Memory B cell (primary cell): ENCODE measurements at places on chromosomes 6 and 20.
A peak's percentile ranks its signal among the peaks of the same experiment; 100 is the strongest.

DNA sequence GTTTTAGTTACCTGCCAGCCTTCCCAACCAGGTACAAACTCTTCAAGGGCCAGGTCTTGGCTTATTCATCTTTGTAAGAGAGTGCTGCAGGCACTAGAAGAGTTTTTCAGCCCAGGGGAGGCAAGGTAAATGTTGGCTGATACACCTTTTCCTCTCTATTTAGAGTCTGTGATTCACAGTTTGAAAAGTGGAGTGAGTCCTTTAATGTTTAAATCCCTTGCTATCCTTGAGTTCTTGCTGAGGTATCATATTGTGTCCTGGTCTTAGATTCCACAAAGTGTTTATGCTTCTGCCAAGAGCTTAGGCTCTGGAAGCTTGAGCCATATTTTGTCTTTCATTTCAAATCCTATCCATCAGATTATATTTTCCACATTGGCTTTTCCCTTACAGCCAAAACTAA lies 52.8 kb upstream of the CITED2 start:
- no peak for DNase-seq

DNA sequence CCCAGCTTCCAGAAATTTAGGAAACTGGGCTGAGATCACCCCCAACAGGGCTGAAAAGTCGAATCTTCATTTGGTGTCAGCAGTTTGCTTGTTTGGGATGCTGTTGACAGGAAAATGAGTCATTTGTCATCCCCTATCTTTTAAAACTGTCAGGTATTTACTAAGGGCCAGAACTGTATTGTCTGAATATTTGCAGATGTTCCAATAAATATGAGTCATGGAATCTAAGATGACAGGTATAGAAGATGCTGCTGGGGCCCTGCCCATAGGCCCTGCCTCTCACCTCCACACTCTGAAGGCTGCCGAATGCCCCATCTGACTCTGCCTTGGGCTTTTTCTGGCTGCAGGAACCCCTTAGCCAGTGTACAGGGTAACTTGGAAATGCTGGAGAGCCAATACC lies 3.9 kb downstream of the ETV7 start:
- DNase-seq = no peak

DNA sequence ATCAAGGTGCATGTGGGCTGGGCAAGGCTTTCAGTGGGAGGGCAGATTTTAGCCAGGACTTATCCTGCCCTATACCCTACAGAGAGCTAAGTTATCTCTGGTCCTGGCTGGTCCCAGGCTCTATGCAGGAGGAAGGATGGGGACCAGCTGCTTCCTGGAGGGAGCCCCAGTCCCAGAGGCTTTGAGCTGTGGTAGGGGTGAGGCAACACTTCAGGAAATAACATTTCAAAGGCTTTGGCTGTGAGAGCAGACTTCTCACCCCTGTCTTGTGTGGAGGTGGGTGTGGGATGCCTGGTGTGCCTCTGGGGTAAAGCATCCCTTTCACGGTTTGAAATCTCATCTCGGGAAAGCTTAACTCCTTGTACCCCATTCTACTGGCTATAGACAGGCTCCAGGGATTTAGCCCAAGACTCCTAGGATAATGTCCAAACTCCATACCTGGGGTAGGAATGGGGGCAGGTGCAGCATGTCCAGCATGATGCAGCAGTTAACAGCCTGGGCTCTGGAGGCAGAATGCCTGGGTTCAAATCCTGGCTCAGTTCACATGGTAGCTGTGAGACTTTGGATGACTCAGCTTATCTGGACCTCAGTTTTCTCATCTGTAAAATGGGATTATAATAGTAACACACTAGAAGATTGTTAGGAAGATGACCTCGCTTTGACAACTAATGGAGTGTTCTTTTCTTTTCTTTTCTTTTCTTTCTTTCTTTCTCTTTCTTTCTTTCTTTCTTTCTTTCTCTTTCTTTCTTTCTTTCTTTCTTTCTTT lies 27.5 kb upstream of the SIRPA start:
- no peak for DNase-seq

GRCh38 chr20:60009826-60010616 lies 51.8 kb downstream of the CDH26 start:
- DNase-seq = no peak

DNA sequence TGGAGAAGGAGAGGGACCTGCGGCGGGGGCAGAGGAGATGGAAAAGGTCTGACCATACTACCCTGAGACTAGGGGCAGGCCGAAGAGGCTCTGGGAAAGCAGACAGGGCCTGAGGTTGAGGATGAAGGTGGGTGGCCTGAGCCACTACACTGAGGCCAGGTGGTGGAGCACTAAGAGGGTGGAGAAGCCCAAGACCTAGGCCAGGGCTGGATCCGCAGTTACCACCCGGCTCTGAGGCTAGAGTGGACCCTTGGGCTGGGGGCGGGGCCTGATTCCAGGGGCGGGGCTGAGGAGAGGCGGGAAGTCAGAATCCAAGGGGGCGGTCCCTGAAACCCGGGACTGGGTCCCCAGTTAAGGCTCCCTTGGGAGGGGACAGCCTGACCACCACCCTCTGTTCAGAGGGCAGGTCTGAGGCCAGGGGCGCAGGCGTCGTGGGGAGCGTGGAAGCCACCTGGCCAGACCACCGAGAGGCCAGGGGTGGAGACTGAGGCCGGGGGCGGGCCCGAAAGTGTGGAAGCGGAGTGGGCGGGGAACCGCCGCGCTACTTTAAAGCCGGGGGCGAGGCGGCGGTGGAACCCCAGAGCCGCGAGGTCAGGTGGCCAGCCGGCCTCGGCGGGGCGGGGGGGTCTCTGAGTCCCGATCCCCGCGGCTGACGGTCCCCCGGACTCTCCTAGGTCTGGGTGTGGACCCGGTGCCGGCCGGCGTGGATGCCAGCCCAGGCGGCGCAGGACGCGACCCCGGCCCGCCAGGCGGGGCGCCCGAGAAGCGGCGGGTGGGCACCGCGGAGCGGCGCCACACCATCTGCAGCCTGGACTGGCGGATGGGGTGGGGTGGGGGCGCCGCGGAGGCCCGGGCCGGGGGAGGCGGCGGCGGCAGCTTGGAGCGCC lies 8.3 kb downstream of the CCM2L start:
- peak; percentile 18 for DNase-seq

- DNase-seq = no peak
Observed at GRCh38 chr6:18515767-18516166, 128.6 kb downstream of the RNF144B start.

DNA sequence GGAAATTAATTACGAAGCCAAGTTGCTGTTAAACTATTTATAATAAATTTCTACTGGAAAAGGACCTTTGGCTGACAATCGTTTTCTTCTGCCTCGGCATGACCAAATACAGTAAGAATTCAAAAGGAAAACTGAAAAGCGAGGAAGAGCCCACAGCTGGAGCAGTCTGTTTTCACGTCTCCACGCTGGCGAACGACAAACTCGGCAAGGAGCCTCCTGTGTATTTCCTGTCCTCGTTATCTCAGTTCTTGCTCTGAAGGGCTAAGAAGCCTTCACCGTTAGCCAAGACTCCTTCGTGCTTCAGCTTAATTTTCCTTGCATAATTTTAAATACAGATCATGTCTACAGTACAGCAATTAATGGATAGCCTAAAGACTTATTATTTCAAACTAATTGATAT lies 214.3 kb upstream of the PLCB4 start:
- DNase-seq = no peak

DNA sequence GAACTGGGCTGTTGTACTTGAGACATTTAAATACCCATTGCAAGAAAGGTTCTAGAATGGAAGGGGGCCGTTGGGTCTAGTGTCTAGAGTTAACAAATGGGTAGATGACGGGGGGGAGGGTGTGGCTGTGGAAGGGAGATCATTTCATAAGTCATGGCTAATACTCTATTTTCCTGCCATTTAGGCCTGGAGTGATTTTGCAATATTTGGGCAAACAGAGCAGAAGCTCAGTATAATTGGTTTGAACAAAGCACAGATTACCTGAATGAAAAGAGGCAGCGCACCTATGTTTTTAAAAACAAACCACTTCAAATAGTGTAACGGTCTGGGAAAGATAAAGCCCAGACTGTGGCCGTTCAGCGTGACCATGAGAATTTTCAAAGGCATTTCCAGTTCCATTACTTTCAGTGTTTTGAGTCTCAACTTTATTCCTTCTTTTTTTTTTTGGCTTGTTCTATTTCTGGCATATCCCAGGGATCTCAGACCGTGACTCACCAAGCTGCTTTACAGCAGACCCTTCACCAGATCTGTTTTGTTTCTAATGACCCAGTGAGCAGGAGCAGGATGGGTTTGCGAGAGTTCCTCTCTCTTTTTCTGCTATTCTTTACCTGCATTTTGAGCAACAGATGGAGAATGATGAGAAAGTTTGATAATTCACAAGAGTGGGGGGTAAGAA lies 73.7 kb downstream of the LYRM2 start:
- no peak for DNase-seq

- DNase-seq = no peak
Observed at GRCh38 chr6:4822476-4822875, 46.3 kb downstream of the CDYL start.

DNA sequence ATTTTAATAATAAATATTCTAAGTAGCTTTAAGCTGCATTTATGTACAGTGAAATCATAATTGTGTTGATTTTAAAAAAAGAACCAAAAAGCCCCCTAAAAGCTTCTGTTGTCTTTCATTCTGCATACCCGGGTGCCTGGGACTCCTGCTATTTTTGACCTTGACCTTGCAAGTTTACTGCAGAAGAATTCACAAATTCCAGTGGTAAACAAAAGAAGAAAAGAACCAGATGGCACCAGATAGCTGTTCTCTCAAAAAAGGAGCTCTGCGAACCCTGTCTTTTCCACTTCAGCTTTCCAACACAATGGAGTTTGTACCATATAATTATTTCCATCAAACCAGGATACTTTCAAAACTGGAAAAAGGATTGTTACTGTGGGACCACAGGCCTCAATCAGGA lies 363.3 kb downstream of the SMOC2 start:
- no peak for DNase-seq

- no peak for DNase-seq
Observed at GRCh38 chr6:169837529-169838250, 86.3 kb downstream of the ERMARD start.
